ENCODE measurements at places on chromosomes 6 and 20.
A peak's percentile ranks its signal among the peaks of the same experiment; 100 is the strongest.

- no peak for DNase-seq
Measured at GRCh38 chr6:143125455-143125854, 64.8 kb downstream of the AIG1 start.

DNA sequence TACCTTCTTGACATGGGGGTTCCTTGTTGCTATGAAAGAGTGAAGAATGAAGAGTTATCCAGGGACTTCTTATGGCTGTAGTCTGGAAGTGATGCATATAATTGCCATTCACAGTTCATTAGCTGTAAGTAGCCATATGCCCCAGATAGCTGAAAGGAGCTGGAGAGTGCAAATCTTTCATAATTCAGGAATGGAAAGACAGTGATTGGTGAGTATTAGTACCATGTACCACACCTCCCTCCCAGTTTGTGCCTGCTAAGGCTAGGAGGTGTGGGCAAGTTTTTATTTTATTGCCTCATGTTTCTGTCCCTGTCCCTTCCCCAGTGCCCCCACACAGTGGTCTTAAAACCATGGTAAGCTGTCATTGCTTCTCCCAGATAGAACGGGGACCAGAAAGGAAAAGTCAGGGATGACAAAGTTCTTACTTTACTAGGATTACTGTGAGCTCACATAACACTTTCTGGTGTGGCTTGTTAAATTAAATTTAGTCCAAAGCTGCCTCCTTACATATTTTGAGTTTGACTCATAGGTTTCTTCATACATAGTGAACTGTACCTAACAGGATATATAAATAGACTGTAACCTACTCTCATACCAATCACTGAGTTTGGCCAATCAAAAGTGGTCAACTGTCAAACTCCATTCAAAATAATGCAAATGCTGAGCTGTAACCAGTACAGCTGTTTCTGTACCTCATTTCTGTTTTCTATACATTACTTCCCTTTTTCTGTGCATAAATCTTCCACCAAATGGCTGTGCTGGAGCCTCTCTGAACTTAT lies 119.4 kb downstream of the RFPL4B start:
- DNase-seq, result no peak

GRCh38 chr6:135087403-135087802 lies 32.8 kb upstream of the HBS1L start:
- no peak for DNase-seq

DNA sequence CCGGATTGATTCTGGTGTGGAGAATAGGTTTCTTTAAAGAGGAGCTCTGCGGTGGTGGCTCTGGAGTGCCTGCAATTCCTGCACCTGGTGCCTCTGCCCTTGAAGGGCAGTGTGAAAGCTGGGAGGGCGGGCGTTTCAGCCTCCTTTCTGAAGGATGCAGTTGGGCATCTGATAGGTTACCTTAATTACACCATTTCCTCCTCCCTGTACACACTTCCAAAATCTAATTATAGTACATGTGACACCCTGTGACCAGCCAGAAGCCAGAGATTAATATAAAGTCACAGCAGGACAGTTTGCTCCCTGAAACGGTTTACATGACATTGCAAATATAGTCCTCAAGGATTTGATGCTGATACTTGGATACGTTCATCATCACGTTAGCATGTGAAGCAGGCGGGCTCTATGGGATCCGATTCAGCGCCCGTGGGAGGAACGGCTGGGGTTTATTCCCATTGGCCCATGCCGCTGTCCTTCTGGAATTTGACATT lies 548.2 kb downstream of the QKI start:
- no peak for DNase-seq

GRCh38 chr20:45330476-45330875 lies 17.7 kb downstream of the SDC4 start:
- DNase-seq, result no peak

DNA sequence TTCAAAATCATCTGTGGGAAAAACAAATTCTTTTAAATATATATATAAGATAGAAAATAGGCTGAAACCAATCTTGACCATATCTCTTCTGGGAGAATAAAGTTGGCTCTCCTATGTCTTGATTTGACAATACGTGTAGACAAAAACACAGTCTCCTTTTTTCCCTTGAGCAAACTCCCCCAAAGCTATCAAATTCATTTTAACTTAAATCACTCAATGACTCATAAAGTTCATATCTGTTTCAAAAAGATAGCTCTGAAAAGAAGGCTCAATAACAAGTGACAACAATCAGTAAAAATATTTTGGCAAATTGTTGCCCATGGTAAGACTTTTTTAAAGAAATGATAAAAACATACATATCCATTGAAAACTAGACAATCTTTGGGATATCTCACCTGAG lies 236.0 kb upstream of the TENT5A start:
- no peak for DNase-seq

- no peak for DNase-seq
Measured at GRCh38 chr20:40933758-40934157, 94.9 kb upstream of the TOP1 start.

DNA sequence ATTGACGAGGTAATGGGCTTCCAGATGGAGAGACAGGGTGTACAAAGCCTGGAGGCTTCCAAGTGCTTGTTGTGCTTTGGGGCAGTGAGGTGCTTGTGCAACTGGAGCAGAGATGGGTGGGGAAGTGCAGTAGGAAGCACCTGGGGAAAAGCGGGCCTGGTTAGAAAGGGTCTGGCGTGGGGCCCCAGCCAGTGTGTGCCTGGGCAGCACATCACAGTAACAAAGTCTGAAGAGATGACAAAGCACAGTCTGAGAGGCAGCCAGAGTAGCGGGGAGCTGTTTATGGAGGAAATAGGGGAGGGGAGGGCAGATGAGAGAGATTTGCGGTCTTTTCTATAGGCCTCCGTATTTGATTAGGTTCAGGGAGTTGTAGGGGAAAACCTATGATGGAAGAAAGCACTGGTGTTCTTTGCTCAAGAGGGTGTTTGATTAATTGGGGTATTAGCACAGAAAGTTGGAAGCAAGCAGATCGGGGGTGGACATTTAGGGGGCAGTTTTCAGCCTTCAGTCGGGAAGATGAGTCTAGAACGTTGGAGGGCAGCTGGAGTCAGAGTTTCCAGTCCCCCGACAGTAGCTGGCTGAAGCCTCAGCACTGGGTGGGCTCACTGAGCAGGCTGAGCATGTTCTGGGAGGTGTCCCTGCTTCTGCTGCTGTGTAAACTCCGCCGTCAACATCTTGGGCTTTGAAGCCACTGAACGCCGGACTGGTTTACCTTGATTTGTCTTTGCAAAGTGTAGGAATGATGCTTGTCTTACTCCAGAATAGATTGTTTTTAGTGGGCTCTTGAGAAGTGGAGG lies 15.5 kb upstream of the MROH8 start:
- DNase-seq, result no peak

- no peak for DNase-seq
Measured at GRCh38 chr20:54549658-54550326, 74.4 kb downstream of the DOK5 start.

- DNase-seq, result no peak
Measured at GRCh38 chr20:21180248-21180647, 54.4 kb downstream of the KIZ start.

DNA sequence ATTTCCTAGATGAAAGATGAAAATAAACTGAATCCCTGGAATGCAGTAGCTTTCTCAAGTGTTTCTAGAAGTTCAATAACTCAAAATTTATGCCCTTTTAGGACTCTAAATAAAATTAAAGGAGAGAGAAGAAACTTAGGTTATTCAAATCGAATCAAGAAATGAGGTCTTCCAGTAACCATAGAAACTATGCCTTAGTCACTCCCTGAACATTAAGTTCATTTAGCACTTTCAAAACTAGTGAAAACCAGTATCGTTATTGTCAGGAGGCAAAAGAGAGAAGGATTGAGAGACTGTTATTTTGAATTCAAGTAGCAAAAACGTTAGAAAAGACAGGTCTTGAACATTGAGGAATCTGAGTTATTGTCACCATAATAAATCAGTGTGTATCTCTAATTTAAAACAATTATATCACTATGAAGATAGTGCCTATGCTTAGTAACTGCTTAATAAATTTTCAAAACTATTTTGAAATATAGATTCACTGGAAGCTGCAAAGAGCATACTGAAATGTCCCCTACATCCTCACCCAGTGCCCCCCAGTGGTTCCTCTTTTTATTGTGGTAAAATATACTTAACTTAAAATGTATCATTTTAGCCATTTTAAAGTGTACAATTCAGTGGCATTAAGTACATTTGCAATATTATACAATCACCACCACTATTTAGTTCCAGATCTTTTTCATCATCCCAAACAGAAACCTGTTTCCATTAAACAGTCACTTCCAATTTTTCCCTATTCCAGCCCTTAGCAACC lies 4.6 kb downstream of the RPP21 start:
- no peak for DNase-seq

DNA sequence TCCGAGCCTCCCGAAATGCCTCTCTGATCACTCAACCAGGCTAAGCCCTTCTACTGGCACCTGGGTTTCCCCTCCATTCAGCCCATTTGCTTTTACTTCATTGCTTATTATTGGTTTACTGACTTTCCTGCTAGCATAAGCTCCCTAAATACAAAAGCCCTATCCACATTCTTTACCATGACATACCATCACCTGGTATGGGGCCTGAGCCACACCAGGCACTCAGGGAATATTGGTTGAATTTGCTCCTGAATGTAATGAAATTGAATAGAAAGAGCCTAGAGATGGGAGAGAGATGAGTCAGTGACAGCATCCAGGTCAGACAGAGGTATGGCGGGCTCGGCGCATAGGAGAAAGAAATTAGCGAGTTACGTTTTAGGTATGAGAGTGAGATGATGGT lies 120.0 kb downstream of the CD164 start:
- DNase-seq, result no peak

- peak; percentile 56 for DNase-seq
Measured at GRCh38 chr6:14658886-14659561, 541.5 kb downstream of the CD83 start.

DNA sequence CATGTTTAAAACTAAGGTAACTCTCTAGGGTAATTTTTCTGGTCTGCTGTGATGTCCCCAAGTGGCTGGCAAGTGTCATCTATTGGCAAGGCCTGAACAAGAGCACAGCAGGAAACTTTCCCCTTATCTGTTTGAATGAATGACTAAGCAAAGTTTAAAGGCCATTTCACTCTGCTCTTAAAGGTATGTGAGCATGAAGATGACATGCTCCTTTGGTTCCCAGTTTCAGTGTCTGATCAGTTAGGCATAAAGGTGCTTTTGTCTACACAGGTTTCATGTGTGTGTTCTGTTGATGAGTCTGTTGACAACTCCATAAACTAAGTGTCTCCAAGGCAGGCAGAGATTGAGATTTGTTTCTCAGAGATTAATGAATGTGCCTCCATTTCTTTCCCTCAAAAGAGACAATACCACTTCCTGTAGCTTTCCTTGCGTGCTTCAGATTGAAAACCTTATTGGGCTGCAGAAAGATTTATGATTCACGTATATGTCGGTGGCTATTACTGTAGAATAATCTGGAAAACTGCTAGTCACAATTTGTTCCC lies 83.9 kb downstream of the MAP3K7 start:
- no peak for DNase-seq

DNA sequence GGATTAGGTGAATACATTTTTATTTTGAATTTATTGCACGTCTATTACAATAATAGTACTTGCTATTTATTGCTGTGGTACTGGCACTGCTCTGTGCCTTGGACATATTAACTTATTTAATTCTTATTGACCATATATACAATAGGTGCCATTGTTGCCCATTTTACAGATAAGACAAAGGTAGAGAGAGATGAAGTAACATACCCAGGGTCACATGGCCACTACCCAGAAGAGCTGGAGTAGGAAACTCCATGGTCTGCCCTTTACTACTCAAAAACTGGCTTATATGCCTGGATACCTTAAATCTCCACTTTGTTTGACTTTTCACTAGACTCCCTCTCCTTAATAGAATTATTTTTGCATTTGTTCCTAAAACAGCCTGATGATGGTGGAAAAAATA lies 67.5 kb downstream of the ADGRG6 start:
- no peak for DNase-seq

GRCh38 chr20:63933646-63934045 lies 22.6 kb downstream of the UCKL1 start:
- no peak for DNase-seq

Data from keratinocyte (primary cell).